ENCODE measurements at places on chromosomes 2 and 18.

DNA sequence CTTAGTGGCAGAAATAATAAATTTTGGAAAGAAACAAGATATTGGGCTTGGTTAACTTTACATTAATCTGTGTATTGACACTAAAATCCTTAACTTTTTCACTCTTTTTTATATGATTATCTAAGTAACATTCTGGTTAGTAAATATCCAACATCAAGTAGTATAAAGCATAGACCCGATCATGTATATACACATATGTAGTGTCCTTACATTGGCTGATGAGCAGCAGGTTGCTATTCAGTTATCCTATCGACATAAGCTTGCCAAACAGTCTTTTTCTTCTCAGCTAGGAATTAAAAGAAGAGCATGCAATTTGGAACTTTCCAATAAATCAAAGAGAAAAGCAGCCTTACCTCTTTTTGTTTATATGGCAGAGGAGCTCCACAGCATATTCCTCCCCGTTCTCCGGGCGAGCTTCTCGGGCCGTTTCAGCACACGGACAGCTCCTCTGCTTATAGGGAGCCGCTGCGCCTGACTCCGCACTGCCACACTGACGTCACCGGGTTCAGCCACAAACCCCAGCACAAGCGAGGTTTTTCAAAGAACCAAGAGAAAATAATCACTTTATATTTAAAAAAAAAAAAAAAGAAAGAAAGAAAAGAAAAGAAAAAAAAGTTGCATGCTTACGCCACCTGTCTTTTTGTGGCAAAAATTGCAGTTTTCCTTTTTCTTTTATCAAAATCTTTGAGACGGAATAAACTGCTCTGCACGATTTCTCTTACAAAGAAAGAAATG is at the start of gene SCG2:
Gene SCG2, minus strand, starts transcription at position 430 of the 735 bp plus-strand sequence. CDS start 3,079 bp downstream, outside the sequence.
- peak; percentile 18 for DNase-seq

DNA sequence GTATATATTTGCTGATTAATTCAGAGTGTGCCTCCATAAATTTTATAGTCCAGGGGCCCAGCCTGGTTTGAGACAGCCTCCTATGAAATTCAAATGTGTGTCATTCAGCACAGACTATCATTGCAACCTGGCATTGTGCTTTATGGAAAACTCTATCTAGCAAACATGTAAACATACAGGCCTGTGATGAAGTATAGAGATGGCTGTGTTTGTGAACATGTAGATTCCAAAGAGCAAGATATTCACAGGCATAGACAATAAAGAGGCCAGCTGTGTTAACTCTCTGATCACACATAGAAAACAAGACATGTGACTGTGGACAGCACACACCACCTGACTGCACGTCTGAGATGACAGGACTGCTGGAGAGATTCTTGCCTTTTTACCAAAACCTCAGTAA is 297.9 kb downstream of the EN1 start:
- DNase-seq, result no peak

GRCh38 chr18:70377317-70377799 is 88.5 kb downstream of the SOCS6 start:
- no peak for DNase-seq

GRCh38 chr18:74996055-74996454 is 212.9 kb downstream of the PTGR3 start:
- DNase-seq, result no peak

- DNase-seq, result no peak
Measured at GRCh38 chr2:126910637-126911036, 11.9 kb downstream of the TEX51 start.

DNA sequence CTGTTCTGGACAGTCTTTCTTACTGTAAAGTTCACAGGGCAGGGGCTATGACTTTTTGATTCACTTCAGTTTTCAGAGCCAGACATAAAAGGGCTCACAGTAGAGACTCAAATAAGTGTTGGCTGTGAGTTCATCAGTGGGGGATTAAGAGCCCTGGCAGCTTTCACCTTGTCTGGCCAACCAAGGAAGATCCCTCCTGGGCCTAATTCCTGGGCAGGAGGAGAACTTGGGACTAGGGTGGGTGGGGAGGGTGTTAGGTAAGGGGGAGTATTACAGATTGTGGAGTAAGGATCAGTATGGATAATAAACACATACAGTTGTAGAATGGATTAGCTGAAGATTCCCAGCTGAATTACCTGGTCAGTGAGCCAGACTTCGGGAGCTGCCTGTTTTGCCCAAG is 904 bp upstream of the SFXN5 start:
- DNase-seq, result no peak

- DNase-seq, result no peak
Measured at GRCh38 chr18:50405582-50406271, 30.9 kb downstream of the SKA1 start.

GRCh38 chr18:10062302-10063300 is 148.8 kb downstream of the VAPA start:
- no peak for DNase-seq
